ENCODE measurements at places on chromosomes 11 and 22.

GRCh38 chr11:106553304-106553703 is 465.0 kb downstream of the GUCY1A2 start:
- no peak for DNase-seq

GRCh38 chr22:25050566-25050965 is 98.0 kb downstream of the KIAA1671 start:
- DNase-seq, result no peak

GRCh38 chr11:94941131-94941530 is 32.2 kb downstream of the CWC15 start:
- no peak for DNase-seq

DNA sequence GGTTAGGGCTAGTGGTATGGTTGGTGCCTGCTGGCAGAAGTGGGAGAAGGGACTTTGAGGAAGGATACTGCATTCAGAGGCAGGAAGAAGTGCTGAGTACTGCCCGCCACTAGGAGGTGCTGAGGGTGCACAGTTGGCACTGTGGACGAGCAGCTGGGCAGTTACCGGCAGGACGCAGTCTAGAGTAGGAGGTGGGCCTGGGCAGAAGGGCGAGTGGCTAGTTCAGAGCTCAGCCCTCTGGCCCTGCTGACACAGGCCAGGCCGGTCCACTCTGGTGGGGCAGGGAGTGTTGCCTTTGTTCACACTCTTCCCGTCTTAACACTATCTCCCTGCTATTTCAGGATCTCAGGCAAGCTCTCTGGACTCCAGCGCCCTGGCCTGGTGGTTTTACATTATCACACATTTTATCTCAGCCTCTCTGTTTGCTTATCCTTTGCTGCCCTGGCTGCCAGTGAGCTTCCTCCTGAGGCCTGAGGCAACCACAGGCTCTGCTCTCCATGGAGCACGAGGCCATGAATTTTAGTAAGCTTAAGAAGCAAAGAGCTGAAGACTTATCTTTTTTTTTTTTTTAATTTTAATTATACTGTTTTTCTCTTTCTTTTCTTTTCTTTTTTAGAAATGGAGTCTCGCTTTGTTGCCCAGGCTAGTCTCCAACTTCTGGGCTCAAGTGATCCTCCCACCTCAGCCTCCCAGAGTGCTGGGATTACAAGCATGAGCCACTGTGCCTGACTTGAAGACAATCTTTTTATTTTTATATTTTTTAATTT is 26.9 kb downstream of the SNAP29 start:
- peak; percentile 25 for DNase-seq

- DNase-seq, result peak; percentile 9
These were observed 98.5 kb upstream of the RRM1 start for GRCh38 chr11:3995949-3996554.

- DNase-seq, result no peak
These were observed 11.6 kb upstream of the CKAP5 start for GRCh38 chr11:46857666-46858065.

DNA sequence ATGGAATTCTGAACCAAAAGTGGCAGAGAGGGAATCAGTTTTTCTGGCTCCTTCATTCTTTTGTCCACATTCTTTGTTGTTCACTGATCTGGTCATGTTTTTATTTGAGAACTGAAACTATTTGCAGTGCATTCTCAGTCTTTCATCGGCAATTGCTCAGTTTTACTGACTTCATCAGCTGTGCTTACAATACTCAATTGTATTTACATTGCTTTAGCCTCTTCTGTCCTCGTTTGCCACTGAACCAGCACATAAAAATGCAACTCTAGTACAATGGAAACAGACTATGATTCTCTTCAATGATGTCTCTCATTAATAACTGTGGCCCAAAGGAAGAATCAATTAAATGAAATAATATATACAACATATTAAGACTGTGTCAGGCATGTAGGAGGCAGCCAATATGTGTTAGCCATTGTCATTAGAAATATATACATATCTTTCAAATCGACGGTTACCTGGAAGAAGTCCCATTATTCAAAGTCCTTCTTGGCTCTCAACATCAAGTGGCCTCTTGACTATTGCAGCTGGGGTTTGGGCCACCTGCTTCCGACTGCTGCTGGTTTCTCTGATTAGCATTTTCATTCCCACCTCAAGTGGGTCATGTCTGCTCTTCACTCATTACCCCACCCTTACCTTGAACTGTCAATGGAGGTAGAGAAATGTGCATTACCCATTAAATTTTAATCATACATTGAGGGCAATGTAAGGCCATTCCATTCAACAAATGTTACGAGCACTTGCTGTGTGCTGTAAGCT is 600.1 kb downstream of the INSC start:
- no peak for DNase-seq

- no peak for DNase-seq
These were observed 3.5 kb downstream of the INPP5J start for GRCh38 chr22:31126128-31126868.

GRCh38 chr22:39724390-39724789 is 153.8 kb downstream of the CACNA1I start:
- no peak for DNase-seq

GRCh38 chr11:60367009-60367408 is 11.3 kb upstream of the MS4A7 start:
- DNase-seq, result no peak

DNA sequence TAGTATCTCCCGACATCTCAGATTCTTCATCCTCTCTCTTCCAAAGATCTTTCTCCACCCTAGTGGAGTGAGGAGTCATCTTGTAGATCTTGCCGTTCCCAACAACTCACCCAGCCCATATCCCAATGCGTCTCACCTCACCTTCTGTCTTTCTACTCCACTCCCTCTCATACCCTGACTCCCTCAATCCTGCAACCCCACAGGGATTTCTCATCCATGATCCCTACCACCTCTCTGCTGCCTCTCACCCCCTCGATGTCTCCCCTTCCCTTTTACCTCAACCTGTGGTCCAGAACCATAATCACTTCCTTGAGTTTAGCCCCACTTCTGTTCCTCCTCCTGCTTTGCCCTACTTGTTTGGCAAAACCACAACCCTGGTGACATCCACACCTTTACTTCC is 41.7 kb downstream of the OTOG start:
- no peak for DNase-seq

DNA sequence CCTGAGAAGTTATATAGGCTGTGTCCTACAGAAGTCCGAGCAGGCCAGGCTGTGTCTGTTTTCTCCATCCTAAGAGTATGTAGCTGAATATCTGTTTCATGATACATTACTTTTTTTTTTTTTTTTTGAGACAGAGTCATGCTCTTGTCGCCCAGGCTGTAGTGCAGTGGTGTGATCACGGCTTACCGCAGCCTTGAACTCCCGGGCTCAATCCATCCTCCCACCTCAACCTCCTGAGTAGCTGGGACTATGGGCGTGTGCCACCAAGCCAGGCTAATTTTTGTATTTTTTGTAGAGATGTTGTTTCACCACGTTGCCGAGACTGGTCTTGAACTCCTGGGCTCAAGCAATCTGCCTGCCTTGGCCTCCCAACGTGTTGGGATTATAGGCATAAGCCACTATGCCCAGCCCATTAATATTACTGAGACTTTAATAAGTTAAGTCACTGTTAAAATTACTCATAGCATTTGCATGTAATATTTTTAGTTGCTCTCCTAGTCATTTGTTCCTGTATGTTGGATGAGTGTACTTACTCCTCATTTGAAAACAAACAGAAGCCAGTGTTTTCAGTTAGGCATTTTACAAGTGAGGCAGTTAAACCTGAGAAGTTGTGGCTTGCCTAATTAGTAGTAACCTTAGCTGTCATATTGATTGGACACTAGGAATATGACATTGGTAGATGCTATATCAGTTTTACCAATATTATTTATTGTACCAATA is 26.1 kb downstream of the DRG1 start:
- DNase-seq, result no peak

- DNase-seq, result no peak
These were observed 25.1 kb downstream of the LRFN4 start for GRCh38 chr11:66881927-66882452.

DNA sequence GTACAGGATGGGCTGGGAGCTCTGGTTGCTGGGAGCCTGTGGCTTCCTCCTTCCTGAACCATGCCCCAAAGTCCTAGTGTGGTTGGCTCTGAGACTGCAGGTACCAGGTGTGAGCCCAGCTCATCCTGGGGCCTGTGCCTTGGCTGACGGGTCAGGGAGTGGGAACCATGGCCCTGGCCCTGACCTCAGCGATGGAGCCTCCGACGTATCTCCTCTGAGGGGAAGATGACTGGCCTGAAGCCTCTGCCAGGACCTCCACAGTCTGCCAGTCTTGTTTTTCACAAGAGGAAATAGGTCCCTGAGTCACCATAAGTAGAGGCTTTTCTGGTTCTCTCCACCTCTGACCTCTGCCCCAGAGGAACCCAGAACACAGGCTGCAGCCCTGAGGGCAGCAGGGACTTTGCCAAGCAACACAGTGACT is 3.4 kb downstream of the RCE1 start:
- DNase-seq, result no peak

Data from fibroblast of skin of left quadriceps (primary cell).